ENCODE measurements at places on chromosomes 1 and 21.

- DNase-seq: no peak
These were observed 2.1 kb downstream of the RCOR3 start for GRCh38 chr1:211261229-211261628.

DNA sequence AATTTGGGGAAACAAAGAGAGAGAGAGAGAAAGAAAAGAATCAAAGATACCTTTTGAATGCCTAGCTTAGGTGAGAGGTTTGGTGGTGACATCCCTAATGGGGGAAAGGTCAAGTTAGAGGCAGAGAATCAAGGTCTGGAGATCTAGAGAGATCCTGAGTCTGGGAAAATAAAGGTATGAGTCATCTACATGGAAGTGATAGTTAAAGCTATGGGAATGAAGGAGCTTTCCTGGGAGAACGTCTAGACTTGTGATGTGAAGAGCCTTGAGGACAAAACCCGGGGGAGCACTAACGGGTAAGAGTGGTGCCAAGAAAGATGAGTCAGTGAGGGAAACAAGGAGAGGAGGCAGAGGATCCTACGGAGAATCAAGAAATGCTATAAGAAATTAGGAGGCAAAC lies 110.8 kb upstream of the RUNX1 start:
- peak; percentile 81 for DNase-seq

DNA sequence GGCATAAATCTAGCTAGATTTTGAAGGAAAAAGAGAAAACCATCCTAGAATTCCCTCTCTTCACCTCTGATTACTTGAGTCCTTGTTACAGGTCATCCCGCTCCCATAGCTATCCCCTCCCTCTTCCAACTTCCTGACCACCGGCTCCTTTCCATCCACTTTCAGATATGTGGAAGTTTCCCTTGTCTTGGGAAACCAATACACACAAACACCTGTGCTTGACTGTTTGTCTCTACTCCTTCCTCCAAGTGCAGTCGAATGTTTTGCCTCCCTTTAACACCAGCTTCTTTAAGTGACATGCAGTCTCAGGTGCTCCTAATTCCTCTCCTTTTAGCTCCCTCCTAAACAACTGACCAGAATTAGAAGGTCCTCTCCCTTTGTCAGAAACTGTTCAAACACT lies 70.0 kb downstream of the PTGER3 start:
- DNase-seq: no peak

DNA sequence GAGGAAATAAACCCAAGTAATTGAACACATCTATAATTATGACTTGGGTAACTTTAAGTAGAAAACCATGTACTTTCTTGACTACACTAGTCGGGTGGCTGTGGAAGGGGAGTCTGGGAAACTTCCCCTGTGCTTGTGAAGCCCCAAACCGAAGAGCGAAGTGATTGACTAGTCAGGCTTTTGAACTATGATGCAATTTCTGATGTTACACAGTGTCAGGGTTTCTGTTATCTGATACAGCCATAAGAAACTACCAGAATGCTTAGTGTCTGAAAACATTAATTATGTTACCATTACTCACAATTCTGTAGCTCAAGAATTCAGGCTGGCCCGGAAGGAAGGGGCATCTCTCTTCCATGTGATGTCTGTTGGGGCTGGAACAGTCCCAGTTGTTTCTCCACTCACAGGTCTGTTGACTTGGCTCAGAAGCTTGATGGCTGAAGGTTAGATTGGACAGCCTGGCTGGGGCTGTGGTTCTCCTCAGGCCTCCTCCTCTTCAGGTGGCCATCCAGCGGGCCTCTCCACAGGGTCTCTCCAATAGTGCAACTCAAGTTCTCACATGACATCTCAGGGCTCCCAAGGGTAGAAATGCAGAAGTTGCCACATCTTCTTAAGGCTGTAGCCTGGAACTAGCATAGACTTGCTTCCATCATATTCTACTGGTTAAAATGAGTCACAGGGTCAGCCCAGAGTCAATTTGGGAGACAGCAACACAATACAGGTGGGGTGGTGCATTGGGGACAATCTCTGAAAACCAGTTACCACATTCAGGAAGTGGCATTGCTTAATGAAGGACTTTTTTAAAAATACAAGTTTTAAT lies 8.3 kb upstream of the C8B start:
- DNase-seq: no peak

DNA sequence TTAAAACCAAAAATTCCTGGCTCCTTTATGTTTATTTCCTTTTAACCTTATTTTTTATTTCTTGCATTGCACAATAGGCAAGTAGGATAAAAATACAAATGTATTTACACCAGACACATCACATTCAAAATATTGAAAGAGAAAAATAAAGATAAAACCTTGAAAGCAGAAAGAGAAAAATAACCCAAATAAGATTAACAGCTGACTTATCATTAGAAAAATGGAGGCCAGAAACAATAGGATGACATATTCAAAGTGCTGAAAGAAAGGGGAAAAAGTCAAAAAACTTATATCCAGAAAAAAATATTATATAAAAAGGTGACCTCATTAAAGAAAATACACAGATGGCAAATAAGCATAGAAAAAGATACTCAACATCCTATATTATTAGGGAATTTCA lies 459.4 kb downstream of the NUF2 start:
- DNase-seq: no peak

DNA sequence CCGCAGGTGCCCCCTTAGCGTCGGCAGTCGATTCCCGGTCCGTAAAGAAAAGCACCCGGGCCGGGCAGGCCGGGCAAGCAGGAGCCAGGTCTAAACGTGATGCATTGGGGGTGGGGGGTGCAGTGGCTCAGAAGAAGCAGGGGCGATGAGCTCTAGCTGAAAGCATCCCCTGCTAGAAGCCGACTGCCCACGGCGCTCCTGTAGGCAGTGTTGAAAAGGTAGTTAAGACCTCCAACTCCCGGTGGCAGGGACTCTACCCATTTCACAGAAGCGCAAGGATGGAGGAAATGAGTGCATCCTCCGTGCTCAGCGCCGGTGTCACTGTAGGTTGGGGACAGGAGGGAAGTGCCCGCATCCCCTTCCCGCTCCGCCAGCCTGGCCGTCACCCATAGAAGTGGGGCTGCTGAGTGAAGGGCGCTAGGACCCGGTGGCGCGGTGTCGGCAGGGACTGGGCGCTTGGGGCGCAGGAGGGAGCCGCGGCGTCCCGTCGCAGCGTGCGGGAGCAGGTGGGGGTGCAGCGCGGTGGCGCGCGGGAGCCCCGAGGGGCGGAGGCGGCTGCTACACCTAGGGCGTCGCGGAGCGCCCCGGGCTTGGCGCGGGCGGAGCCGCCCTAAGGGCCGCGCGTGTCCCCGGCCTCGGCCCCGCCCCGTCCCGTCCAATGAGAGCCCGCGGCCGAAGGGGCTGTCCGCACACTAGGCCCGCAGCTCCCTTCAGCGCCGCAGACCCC lies at the start of gene WNT2B:
WNT2B (plus strand) TSS at position 688 of the 727 bp plus-strand sequence. CDS start 298 bp downstream, outside the sequence.
- no peak for DNase-seq

GRCh38 chr21:46221664-46222435 lies 6.7 kb downstream of the LSS start:
- DNase-seq: no peak

- no peak for DNase-seq
These were observed 3.3 kb downstream of the SH3BP5L start for GRCh38 chr1:248822148-248823032.

DNA sequence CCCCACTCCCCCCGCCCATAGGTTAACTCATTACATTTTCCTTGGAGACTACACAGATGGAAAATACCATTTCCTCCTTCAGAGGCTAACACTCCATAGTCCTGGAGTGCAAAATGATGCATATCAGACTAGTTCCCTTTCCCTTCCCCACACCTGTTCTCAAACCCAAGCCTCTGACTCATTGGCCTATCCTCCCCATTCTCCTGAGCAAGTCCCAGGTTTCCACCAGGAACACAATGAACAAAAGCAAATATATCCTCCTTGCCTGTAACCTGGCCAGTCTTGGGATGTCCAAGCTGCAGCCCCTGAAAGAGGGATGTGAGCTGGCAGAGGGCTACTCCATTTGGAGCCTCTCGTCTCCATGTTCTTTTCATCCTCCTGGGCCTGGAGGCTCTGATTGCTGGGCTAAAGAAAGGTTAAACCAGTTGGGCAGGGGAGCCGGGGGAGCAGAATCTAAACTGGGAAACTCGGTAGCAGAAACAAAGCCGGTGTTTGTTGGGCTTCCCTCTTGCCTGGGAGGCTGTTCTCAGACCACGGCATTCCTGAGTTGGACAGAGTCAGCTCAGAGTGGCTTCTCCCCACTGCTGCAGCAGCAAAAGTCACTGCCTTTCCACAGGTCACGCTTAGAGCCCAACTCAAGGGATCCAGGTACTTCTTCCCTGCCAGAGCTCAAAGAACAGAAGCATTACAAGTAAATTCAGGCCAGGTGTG lies 13.9 kb downstream of the SSR2 start:
- no peak for DNase-seq

DNA sequence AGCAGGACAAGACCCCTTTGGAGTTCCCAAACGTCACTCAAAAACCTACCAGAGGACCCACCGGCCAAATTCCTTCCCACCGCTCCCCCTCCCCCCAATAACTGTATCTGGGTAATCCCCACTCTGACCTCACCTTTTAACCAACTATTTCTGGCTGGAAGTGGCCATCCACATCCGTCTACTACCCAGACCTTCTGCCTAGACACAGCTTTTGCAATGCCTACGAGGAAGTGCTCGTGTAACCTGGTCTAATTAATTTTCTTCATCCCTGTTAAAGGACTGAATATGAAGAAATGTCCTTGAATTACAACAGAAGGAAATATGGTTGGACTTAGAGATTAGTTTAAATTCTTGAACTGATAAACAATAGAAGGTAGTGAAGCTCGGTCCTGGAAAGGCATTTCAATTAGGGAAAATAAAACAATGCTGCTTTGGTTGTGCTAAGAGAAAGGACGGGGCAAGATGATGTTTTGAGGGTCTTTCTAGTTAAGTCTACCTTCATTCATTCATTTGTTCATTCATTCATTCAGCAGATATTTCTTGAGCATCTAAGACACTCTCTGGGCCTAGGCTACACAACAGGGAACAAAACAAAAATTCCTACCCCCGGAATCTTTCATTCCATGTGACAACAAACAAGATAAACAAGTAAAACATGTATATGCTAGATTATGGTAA lies 18.8 kb downstream of the AVPR1B start:
- DNase-seq: no peak

DNA sequence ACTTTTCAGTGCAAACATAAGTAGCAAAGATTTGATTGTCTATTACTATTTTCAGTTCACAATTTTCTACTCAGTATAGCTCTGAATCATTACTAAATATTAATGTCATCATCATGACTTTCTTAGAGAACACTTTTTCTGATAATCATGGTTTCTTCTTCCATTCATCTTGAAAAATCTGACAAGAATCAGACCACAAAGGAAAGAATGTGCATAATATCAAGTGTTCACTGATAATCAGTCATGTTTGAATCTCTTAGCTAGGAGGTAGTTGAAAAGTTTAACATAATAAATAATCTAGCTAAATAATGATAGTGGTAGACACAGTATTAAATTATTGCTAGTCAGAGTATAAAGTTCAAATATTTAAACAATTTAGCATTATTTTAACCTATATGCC lies 133.2 kb downstream of the BRINP3 start:
- DNase-seq: no peak

DNA sequence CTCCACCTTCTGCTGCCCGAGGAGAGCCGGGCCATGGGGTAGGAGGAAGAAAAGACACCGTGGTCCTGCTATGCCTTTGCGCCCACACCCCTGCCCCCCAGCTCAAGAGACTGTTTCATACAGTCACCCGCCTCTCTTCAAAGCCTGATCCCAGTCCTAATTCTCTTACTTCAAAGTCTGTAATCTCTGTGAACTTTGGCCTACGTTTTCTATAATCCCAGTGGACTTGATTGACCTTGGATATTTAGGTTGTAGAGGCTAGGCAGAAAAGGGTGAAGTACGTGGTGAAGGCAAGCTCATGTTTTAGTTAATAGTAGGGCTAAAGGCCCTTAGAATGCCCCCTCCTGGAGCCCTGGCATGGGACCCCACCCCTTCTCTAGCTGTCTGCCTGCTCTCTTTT lies 28.4 kb downstream of the VPS13D start:
- DNase-seq: no peak

- DNase-seq: peak; percentile 97
These were observed 11.6 kb upstream of the KCNJ15 start for GRCh38 chr21:38244885-38245869.

DNA sequence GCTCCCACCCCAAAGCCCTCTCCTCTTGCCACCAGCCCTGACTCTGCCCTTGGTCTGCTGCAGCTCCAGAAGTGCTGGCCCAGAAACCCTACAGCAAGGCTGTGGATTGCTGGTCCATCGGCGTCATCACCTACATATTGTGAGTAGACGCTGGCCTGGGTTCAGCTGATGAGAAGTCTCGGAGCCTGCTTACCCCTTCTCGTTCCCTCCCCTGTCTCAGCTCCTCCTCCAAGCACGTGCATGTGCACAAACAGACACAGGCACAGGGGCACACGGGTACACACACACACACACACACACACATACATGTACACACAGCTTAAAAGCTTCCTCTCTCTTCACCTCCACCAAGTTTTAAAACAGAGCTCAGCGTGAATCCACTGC lies 24.3 kb downstream of the CAMK1G start:
- DNase-seq: no peak

DNA sequence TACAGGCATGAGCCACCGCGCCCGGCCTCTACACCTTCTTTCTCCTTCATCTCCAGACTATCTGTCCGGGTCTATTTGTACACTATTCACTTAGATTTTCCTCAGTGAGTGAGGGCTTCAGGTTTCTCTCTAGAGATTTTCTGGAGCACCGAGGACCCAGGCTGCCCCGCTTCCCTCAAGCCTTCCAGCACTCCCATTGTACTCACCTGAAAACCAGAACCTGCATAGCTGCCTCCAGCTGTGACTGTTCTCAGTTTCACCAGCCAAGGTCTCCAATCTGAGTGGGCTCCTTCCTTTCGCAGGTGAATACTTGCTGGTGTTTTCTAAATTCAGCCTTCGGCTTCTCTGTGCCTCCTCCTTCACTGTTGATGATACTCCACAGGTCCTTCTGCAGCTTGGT lies 12.9 kb upstream of the DMAP1 start:
- DNase-seq: no peak

DNA sequence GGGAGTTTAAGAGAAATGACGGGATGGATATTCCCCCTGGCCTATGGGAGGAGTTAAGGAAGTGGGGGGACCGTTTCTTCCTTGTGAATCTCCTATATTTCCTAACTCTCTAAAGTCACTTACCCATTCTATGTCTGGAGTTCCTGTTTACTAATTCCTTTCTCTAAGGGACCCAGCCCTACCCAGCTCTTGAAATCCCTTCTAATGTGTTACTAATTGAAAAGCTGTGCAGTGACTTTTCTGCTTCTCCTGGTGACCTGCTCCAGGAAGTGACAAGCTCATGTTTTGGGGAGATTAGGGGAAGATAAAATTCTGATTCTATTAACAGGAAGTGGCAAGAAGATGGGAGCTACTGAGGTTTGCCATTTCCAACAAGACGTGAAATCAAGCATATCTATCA lies 4.0 kb upstream of the SAMSN1 start:
- no peak for DNase-seq

DNA sequence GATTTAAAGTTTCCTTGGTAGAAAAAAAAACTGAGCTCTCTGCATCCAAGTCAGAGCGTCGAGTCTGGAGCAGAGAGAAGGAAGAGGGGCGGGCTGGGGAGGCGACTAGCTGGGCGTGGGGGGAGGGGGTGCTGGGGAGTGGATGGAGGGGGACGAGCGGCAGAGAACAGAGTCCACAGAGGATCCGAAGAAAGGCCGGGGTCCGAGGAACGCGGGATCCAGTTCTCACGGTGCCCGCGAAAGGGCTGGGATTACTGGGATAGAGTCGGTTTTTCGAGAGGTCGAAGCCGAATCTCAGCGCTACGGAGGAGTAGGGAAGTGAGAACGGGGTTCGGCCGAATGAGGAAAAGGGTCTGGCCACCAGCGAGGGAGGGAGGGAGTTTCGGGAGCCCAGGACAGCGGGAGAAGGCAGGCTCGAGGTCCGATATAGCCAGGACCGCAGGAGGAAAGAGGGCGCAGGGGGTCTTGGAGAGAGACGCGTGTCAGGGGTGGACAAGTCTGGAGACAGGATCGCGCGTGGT lies 665 bp downstream of the DAB1 start:
- no peak for DNase-seq

Data from EL (cell line).